ENCODE measurements at places on chromosomes 7 and 10.

GRCh38 chr10:34172936-34173533, 642.1 kb downstream of the PARD3 start:
- no peak for DNase-seq

DNA sequence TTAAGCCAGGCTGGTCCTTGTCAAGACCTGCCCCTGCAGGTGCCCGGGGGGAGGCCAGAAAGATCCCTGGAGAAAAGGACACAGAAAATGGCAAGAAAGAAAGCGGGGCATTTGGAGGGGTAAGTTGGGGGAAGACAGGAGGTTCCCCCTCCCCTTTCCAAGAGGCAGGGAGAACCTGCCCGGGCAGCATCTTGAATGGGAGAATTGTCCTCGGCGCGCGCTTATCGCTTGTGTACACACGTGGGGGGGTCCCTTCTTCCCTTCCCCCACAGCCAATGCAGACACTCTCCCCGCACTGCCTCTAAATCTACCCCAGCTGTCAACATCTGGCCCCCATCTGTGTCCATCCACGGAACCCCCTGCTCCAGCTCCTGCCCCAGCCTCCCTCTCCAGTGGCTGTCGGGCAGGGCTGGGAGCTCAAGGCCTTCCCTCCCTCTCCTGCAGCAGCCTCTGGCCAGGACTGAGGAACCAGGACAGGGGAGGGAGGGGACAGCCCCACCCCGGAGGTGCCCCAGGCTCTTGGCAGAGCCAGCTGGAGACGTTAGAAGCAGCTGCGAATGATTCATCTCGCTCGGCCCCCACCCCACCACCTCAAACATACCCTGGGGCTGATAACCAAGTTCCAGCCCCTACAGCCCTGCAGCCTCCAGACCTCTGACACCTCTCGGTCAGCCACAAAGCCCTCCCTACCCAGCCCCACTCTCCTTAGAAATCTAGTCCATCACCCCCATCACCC, 25.3 kb downstream of the EPHB4 start:
- DNase-seq, result peak; percentile 95

- DNase-seq, result no peak
Measured at GRCh38 chr10:91103384-91104192, 116.9 kb upstream of the PCGF5 start.

GRCh38 chr7:135514856-135515255, 5.0 kb upstream of the CNOT4 start:
- DNase-seq, result peak; percentile 59

- DNase-seq, result no peak
Measured at GRCh38 chr7:126930166-126930565, 322.6 kb downstream of the GRM8 start.

- DNase-seq, result no peak
Measured at GRCh38 chr7:47304727-47305719, 276.9 kb downstream of the TNS3 start.

DNA sequence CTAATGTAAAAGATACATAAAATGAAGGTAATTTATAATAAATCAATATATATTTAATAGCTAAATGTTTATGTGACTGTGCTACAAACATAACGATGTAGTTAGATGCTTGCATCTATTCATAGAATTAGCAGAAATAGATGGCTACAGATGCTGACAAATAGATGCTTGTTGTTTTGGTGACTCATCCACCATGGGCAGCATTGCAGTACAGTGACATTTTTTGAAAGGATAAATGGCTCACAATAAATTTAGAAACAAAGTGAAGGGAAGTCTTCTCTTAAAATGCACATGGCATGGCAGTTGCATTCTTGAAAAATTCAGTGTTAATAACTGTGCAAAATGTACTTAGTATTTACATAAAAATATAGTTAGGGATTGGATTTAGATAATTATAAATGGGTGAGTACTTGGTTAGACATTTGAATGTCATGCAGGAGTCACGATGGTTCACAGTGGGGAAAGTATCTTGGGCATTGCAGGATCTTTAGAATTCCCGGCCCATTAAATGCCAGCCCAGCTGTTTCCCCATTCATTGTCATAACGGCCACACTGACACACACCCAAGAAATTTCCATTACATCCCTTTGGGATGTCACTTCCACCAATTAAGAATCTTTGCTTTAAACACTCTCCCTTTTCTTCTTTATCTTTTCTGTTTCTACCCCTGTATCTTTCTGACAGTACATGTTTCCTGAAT, 564.1 kb downstream of the ATRNL1 start:
- no peak for DNase-seq

- DNase-seq, result no peak
Measured at GRCh38 chr7:19869979-19870378, 96.6 kb upstream of the TMEM196 start.

DNA sequence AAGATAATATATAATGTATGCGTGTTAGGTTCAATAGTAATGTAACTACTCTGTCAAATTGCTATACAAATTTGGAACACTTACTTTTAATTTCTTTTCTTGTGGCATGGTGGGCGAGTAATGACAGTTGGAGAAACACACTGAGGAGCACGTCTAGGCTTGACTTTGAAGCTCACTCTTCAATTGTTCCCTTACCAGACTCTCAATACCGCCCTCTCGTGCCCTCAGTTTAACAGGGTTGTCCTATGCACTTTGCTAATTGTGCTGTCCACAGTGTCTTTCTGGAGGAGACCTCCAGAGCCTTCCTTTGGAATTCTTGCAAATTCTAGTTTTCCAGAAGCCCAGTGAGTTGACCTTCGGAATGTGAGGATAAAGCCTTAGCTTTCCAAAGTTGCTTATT, 107.2 kb upstream of the RELN start:
- peak; percentile 12 for DNase-seq

DNA sequence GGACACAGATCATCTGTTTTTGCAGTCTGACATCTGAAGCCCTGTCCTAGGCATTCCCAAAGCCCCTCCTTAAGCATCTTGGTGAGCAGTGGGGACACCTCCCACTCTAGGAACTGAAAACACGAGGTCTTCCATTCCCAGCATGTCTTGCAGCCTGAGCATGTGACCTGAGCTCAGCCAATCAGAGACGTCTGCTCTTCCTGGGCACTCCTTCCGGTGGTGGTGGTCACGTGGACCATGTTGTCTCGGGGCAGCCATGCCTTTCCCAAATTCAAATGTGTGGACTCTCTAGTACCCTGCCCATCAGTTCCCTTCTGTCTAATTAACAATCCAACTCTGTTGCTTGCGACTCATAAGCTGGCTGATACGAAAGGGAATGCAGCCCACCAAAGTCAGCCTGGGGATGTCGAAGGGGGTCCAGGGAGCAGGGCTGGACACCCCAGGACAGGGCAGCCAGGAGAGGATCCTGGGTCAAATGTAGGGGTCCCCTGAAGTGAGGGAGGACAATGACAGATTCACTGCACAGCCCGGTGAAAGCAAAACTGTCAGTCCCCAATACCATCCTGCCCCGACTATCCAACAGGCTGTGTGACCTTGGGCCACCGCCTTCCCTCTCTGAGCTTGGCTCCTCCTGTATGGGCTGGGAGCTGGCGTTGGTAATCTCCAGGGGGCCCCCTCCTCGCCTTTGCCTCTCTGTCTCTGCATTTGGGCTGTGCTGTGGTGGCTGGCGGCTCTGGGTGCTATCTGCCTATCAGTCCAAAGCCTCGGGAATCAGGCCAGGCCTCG, 57.4 kb upstream of the BAIAP2L1 start:
- no peak for DNase-seq

DNA sequence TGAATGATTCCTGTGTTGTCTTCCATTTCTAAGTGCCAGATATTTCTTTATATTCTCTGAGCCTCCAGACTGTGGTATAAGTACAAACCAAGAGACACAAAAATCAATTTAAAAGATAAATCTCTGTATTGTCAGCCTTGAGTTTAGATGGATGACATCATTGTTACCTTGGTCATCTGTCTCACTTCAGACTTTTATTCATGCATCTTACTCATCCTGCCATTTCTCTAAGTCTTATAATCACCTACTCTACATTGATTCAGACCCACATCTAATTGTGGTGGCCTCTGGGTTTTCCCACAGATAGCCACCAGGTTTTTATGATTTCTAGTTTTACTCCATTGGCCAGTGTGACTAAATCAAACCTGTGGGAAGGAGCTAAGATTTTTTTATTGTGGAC, 26.8 kb upstream of the HDAC9 start:
- DNase-seq, result peak; percentile 20

GRCh38 chr10:53140506-53140905, 367.9 kb upstream of the MBL2 start:
- DNase-seq, result no peak

GRCh38 chr7:123783820-123784219, 35.0 kb upstream of the WASL start:
- DNase-seq, result no peak

GRCh38 chr7:116777651-116778281, 84.6 kb upstream of the CAPZA2 start:
- DNase-seq, result peak; percentile 52

DNA sequence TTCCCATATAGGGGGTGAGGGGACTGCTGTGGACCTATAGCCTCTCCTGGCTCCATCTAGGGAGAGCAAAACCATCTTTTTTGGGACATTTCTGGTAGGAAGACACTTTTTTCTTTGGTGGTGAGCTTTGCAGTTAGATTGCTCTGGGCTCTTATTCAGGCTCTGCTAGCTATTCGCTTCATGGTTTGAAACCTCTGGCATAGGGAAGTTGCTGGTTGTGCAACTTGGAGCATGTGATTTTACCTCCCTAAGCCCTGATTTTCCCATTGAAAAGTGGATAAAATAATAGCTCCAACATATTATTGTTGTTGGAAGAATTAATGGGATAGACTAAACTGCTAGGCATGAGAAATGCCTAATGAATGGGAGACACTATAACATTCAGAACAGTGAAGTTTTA, 69.6 kb downstream of the CYP26A1 start:
- no peak for DNase-seq

- peak; percentile 18 for DNase-seq
Measured at GRCh38 chr7:112749775-112750174, 40.4 kb downstream of the TMEM168 start.
